ENCODE measurements at places on chromosomes 3 and 15.
A peak's percentile ranks its signal among the peaks of the same experiment; 100 is the strongest.

GRCh38 chr15:71485094-71485693 is 325.2 kb upstream of the NR2E3 start:
- no peak for DNase-seq

GRCh38 chr15:94029495-94029894 is 201.9 kb upstream of the MCTP2 start:
- DNase-seq, result no peak

GRCh38 chr3:10017636-10018292 is 8.5 kb upstream of the FANCD2 start:
- no peak for DNase-seq

DNA sequence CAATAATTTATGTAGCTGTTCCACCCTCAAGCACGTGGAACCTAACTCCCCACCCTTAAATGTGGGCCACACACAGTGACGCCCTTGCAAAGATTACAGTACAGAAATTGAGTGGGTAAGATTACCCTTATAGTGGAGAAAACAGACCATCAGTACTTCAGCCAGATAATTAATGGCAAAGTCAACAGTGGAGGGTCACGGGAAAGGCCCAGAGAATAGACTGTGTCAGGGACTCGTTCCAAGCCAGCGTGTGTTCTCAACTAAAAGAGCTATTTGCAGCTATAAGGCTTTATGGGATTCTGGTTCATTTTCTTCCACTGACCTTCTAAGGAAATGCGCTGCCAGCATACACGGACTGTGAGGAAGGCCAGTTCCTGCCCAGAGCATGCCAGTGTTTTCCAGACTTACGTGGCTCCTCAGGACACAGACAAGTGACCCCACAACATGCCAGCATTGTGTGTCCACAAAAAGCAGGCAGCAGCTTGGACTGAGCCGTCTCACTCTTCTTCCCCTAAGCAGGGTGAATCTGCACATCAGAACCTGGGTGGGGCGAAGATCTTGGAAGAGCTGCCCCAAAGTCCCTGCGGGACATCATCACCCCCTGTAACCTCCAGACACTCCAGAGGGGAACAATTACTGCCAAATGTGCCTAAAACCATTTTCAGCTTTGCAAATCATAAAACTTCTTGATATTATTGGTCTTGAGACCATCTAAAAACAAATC is 428.5 kb downstream of the OCA2 start:
- DNase-seq, result no peak

GRCh38 chr3:158058495-158059130 is 47.6 kb downstream of the SHOX2 start:
- no peak for DNase-seq

GRCh38 chr15:70741677-70742293 is 21.6 kb downstream of the UACA start:
- no peak for DNase-seq

- DNase-seq, result no peak
Measured at GRCh38 chr15:57184502-57184901, 191.8 kb upstream of the CGNL1 start.

- no peak for DNase-seq
Measured at GRCh38 chr3:149886957-149887356, 73.9 kb downstream of the RNF13 start.

- peak; percentile 2 for DNase-seq
Measured at GRCh38 chr15:64909546-64909945, 2.2 kb upstream of the ANKDD1A start.

- DNase-seq, result no peak
Measured at GRCh38 chr3:141505166-141505565, 18.3 kb downstream of the RASA2 start.

- DNase-seq, result no peak
Measured at GRCh38 chr15:81962482-81962881, 83.3 kb downstream of the MEX3B start.

GRCh38 chr15:98758224-98758623 is 109.9 kb downstream of the IGF1R start:
- no peak for DNase-seq

DNA sequence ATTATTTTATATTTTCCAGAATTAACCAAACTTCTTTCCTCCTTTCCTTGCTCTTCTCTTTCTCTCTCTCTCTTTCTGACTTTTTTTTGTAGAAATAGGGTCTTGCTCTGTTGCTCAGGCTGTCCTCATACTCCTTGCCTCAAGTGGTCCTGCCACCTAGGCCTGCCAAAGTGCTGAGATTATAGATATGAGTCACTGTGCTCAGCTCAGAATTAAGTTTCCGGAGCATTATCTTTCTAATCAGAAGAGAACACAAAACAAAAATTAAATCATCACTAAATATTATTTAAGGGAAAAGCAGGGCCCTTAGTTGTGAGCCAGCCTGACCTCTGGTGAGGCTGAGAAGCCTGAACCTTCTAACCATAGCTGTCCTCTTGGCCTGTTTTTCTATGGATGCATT is 168.2 kb downstream of the SOX2 start:
- no peak for DNase-seq

- DNase-seq, result no peak
Measured at GRCh38 chr15:79602731-79603130, 170.6 kb downstream of the MINAR1 start.

Measured in left ventricle myocardium inferior (tissue), 1 donor.